GF-D8 (cell line): ENCODE measurements at places on chromosomes 3 and 15.

- DNase-seq, result peak; percentile 20
These were observed 4.0 kb downstream of the NPTN start for GRCh38 chr15:73628976-73629797.

- no peak for DNase-seq
These were observed 23.2 kb upstream of the LCTL start for GRCh38 chr15:66588971-66589370.

GRCh38 chr3:188567478-188568195 is 413.7 kb downstream of the LPP start:
- no peak for DNase-seq

DNA sequence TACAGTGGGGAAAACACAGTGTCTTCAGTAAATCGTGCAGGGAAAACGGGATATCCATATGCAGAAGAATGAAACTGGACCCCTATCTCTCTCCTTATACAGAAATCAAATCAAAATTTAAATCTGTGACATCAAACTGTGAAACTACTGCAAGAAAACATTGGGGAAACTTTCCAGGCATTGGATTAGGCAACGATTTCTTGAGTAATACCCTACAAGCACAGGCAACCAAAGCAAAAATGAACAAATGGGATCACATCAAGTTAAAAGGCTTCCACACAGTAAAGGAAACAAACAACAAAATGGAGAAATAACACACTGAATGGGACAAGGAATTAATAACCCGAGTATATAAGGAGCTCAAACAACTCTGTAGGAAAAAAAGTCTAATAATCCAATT is 165.3 kb downstream of the PLCL2 start:
- DNase-seq, result no peak

DNA sequence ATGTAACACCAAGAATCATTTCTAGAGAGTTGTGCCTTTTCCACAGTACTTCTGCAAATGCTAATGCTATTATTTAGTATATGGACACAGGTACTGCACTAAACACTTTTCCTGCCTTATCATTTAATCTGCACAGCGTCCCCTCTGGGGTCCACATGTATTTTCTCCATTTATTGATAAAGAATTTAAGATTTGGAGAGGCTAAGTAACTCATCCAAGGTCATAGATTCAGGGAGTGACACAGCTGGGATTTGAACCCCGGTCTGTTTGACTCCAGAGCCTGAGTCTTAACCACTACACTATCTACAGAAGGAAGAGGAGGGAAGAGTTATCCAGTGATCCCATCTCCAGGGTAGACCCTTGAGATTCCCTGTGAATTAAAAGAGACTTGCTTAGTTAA is 24.9 kb upstream of the TPRG1 start:
- DNase-seq, result no peak
